ENCODE measurements at places on chromosomes 2 and 18. TPM values are rescaled to one million over a fixed set of nuclear protein-coding genes. Genes with fewer than 3 reads are reported as not detected.

LINC00305 gene
- total RNA-seq = not detected

GRCh38 chr2:120869036-120869729 lies 133.5 kb downstream of the GLI2 start:
- H3K36me3 ChIP-seq = no peaks in the 10 kb centered on the region
- H3K4me3 ChIP-seq = no peak overlapping the region
- no peaks in the 10 kb centered on the region for H3K27me3 ChIP-seq
- H3K27ac ChIP-seq = no peak overlapping the region
- no peak for DNase-seq

GRCh38 chr2:214382229-214382628 lies 28.6 kb upstream of the VWC2L start:
- H3K27ac ChIP-seq = no peak overlapping the region
- DNase-seq = no peak
- H3K4me3 ChIP-seq = no peak overlapping the region
- H3K27me3 ChIP-seq = no peaks in the 10 kb centered on the region
- H3K4me1 ChIP-seq = no peaks in the 10 kb centered on the region

DNA sequence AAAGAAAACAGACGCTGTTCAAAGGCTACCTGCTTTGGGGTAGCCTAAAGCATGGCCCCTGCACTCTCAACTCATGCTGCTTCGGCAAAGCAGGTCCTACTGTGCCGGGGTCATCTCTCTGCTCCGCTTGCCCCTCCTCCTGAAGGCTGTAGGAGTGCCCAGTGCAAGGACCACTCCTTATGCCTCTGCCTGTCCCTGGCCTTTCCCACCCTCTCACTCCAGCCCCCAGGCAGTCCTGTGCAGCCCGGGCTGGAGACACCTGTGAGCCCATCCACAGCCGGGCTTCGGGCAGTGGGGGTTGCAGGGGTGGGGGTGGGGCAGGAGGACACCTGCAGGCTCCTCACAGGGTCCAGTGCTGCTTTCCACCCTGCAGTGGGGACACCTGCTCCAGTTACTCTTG lies 69.1 kb downstream of the ACKR3 start:
- DNase-seq = no peak
- no peaks in the 10 kb centered on the region for H3K36me3 ChIP-seq
- H3K27me3 ChIP-seq = no peaks in the 10 kb centered on the region
- peaks cover 25% of the 10 kb centered on the region for H3K4me1 ChIP-seq
- H3K4me3 ChIP-seq = no peak overlapping the region

All from body of pancreas (tissue), 4 donors.